ENCODE measurements at places on chromosomes 12 and 14.

GRCh38 chr12:127162902-127163301 is 1104.1 kb upstream of the TMEM132C start:
- peak; percentile 82 for ATAC-seq

DNA sequence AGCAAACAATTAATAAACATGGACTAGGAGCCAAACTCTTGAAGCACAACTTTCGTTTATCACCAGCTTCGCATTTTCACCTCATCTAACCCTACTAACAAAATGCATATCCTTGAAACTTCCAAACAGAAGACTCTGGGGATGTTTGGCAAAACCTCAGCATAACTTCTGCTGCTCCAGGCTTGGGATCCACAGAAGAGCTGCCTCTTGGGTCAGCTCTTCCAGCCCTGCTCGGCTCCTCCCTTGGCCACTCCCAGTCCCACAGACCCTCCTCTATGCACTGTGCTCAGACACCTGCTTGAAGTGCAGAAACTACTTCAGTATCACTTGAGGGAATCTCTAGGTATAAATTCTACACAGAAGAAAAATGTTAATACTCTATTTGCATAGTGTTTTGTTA is 110.0 kb upstream of the AMIGO2 start:
- no peak for ATAC-seq

DNA sequence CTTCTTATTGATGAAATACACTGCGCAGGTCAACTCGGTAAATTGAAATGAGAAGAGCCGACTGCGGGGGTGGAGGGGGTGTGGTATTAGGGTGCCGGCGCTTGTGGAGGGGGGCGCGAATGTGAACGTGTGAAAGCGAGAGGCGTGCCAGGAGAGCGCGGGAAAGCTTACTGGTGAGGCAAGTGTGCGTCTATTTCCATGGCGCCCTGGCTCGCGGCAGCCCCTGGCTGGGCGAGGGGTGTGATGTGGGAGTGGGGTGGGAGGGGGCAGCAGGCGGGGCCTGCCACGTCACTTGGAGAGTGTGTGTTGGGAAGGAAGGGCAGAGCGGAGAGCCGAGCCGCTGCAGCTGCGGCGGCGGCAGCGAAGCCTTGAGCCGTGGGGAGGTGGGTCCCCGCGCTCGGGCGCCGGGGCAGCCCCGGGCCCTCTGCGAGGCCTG is 88.8 kb downstream of the GALNT8 start:
- ATAC-seq: peak; percentile 7

GRCh38 chr12:65803251-65803650 is 21.0 kb upstream of the HMGA2 start:
- no peak for ATAC-seq

DNA sequence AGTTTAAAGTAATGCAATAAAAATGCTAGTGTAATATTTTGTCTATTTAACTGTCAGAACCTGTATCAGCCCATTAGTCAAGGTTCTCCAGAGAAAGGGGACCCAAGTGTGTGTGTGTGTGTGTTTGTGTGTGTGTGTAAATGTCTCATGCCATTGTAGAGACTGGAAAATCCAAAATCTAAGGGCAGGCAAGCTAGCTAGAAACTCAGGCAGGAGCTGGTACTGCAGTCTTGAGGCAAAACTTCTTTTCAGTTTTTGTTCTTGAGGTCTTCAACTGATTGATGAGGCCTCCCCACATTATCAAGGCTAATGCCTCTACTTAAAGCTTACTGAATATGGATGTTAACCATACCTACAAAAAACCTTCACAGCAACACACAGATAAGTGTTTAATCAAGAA is 126.7 kb downstream of the PRKD1 start:
- ATAC-seq: no peak

DNA sequence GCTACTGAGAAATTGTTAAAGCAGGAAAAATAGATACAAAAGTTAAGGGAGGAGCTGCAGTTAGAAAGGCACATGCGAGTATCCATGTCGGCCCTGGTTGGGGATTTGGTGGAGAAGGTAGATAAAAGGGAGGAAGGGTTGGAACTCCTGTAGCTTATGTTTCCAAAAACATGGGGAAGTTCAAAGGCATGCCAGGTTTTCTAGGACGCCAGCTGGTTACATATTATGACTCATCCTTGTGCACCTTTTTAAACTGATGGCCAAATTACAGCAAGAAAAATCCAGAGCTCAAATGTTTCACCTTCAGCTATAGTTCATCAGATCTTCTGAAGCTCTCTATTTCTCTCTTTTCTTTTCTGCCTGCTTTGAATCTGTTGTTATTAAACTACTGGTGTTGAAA is 13.2 kb upstream of the MAP4K5 start:
- ATAC-seq: no peak

DNA sequence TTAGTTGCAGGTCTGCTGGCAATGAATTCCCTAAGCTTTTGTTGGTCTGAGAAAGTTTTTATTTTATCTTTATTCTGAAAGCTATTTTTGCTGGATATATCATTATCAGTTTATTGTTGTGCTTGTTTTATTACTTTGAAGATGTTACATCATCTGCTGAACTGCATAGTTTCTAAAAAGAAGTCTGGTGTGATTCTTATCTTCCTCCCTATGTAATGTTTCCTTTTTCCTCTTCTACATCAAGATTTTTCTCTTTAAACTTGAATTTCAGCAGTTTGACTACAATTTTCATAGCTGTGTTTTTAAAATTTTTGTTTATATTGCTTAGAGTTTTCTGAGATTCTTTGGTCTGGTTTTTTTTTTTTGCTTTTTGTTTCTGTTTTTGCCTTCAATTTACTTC is 137.1 kb upstream of the PMCH start:
- ATAC-seq: no peak

GRCh38 chr14:26597071-26597588 is 703 bp downstream of the NOVA1 start:
- no peak for ATAC-seq

- no peak for ATAC-seq
Measured at GRCh38 chr14:61470261-61470960, 149.0 kb downstream of the PRKCH start.

- ATAC-seq: no peak
Measured at GRCh38 chr12:114826244-114826643, 142.3 kb upstream of the TBX3 start.

GRCh38 chr14:104927432-104927816 is 2.7 kb downstream of the PLD4 start:
- ATAC-seq: no peak

DNA sequence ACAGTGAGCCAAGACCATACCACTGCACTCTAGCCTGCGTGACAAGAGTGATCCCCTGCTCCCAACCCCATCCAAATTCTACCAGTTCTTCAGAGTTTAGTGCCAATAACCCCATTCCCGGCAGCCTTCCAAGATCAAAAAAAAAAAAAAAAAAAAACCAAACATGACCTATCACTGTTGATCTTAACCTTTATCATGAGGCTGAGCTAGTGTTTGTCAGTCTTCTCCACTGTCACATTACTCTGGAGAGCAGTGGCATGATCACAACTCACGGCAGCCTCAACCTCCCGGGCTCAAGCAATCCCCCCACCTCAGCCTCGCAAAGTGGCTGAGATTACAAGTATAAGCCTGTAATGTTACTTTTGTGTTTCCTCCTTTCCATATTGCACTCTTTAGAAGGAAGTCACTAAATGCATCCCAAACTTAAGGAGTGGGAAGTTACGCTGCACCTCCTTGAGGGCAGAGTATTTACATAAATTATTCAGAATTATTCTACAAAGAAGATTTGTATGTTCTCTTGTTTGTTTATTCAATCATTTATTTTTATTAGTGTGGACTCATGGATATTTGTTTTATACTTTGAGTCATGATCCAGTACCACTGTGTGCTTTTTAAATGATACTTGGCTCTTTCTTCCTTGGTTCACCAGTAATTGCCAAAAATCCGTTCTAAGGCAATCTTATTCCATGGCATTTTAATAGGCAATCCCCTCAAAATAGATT is 31.5 kb upstream of the FAM222A start:
- ATAC-seq: no peak

DNA sequence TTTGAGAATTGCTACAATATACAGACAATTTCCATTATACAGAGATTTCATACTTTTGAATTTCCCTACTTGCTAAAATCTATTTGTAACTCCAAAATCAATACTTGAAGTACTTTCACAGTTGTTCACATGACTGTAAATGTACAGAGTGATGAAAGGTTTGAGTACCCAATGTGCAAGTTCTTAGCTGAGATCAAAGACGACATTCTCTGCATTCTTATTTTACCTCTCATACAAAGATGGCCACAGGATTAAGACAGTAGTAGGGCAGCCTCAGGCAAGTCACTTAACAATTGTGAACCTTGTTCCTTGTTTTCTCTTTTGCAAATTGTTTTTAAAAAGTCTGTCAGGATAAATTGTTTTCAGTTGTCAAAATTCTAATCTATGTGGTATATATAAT is 255.9 kb upstream of the KITLG start:
- ATAC-seq: no peak

DNA sequence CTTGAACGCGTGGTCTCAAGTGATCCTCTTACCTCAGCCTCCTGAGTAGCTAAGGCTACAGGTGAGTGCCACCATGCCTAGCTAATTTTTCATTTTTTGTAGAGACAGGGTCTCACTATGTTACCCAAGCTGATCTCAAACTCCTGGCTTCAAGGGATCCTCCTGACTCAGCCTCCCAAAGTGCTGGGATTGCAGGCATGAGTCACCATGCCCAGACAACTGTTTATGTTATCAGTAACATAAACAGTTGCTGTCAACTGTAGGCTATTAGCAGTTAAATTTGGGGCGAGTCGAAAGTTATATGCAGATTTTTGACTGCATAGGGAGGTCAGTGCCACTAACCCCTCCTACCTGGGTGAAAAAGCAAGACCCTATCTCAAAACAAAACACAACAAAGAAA is 26.2 kb upstream of the LRRK2 start:
- no peak for ATAC-seq

DNA sequence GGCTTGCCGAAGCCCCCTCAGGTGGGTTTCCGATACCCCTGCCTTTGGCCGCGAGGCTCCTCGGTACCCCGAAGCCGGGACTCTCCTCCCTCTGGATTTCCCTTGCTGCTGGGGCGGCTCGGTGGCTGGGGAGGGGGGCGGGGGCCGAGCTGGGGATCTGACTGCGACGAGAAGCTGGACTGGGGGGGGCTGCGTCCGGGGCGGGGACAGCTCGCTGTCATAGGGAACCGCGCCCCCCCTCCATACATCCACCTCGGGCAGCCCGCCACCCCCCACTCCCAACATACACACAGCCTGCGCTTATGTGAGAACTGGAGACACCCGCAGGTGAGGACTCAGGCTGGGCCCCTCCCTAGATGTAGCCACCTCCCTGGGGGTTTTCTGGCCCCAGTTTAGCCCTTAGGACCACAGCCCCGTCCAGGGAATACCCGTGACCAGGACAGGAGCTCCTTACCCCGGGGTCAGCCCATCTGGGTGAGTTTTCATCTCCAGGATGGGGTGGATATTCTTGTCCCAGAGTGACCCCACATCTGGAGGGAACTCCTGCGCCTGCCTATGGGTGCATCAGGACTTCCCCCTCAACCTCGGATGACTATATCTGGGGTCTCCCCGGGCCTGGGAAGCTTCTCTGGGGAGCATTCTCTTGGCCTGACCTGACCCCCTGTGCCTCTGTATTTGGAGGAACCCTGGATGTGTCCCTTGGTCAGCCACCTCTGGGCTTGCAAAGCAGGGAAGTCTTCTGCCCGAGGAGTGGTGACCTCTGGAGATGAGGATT is 687 bp downstream of the ASIC1 start:
- ATAC-seq: no peak

- ATAC-seq: peak; percentile 71
Measured at GRCh38 chr14:91947475-91948184, at the start of gene FBLN5. FBLN5 (minus strand) TSS chr14:91947694; CDS start chr14:91947229, 465 bp downstream.

- no peak for ATAC-seq
Measured at GRCh38 chr12:114311974-114312373, 94.0 kb downstream of the TBX5 start.

DNA sequence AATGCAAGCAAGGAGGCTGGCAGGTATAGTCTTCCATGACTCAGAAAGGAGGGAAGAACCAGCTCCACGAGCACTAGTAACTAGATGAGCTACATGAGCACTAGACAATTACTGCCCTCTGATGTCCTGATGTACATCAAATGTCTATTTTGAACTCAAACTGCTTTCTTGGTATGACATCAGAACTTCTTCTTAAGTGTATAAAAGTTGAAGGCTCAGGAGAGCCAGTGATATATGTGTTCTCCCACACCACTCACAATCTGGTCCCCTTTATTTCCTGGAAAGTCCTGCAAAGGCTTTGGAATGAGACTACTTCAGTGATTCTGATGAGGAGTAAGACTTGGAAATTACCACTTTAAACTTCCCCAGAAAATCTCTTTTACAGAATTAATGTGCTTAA is 18.5 kb upstream of the DHRS7 start:
- ATAC-seq: peak; percentile 66

DNA sequence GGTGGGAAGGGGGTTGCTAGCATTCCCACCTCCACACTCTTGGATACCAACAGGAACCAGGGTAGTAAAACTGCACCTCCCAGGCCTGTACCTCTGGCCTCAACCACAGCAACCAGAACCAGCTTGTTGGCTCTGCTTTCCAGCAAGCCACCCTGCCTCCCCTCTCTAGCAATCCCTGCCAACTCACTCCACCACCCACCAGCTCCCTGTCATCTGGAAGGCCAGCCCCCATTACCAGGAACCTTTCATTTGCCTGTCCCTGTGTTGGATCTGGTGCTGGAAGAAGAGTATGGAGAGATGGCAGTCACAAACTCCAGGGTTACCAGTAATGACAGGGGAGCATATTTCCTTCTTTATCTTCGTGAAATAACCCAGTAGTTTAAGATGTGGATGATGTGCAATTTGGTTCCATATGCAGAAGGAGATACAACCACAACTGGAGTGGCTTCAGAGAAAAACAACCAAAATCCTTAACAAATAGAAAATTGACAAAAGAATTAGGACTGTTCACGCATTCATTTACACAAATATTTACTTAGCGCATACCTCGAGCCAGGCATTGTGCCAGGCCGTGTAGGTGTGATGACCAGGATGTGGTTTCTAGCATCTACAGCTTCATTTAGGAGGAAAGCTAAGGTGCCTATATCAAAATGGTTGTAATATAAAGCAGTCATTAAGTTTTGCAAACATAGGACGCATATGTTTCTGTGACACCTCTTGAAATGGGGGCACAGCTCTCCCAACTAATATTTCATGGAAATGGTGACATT is 3.4 kb downstream of the B4GALNT3 start:
- no peak for ATAC-seq

DNA sequence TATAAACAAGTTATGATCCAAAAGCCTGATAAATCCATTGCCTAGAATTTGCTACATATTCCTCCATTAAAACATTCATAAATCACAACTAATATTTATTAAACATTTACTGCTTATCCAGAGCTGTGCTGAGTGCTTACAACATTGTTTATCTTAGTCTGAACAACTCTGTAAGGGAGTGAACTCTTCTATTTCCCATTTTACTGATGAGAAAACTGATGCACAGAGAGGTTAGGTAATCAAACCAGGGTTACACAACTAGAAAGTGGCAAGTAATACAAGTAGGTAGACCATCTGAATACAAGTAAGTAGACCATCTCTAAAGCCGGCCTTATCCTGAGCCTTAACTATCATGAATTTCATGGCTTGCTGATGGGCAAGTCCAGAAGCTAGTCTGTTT is 39.5 kb downstream of the WASHC3 start:
- no peak for ATAC-seq

DNA sequence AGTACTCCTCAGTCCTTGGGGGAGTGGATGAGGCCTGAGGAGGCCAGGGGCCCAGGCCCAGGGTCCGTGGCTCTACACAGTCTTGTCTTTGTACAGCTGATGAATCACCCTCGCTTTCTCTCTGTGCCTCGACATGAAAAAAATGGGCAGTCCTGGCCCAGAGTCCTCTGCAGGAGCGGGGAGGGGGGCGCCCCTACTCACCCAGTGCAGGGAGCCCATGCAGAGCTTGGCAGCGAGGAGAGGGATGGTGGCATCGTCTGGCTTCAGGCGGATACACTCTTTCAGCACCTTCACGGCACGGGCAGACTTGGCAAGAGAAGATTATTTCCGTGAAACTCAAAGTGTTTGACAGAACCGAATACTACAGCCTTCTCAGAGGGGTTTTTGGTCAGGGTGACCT is 159.3 kb downstream of the TTC7B start:
- ATAC-seq: no peak

All from activated CD4-positive, CD25-positive, alpha-beta regulatory T cell treated with anti-CD3 and anti-CD28 coated beads, Interleukin-2, amount 50 U/mL, for 24 hours (primary cell).